ENCODE measurements at places on chromosomes 7 and 10. TPM values are rescaled to one million over a fixed set of nuclear protein-coding genes. Genes with fewer than 3 reads are reported as not detected.

The MACC1 gene
- total RNA-seq: 16.7 TPM

The PNLIPRP2 gene
- not detected for total RNA-seq

The SCRN1 gene
- 26.3 TPM for total RNA-seq

The SEC31B gene
- total RNA-seq: 0.42 TPM

The FIGNL1 gene
- total RNA-seq: 5.5 TPM

The UPK3B gene
- 3.0 TPM for total RNA-seq

The WAPL gene
- total RNA-seq: 24.8 TPM

The BEND7 gene
- 3.2 TPM for total RNA-seq

The SPAM1 gene
- not detected for total RNA-seq

The MYOZ1 gene
- not detected for total RNA-seq

The ZKSCAN5 gene
- total RNA-seq: 6.4 TPM

The AMPH gene
- not detected for total RNA-seq

The TAS2R41 gene
- total RNA-seq: not detected

The OPN4 gene
- total RNA-seq: not detected

The SNCG gene
- total RNA-seq: 8.9 TPM

The NUTM2B gene
- total RNA-seq: 0.78 TPM

The CDHR3 gene
- total RNA-seq: 3.4 TPM

The ADCY1 gene
- total RNA-seq: 0.07 TPM

The ZNF722 gene
- not detected for total RNA-seq

The EBLN1 gene
- total RNA-seq: not detected

The RAPGEF5 gene
- total RNA-seq: 3.3 TPM

The ANAPC16 gene
- total RNA-seq: 36.6 TPM

The LMTK2 gene
- total RNA-seq: 15.8 TPM

The GSTO2 gene
- total RNA-seq: 37.8 TPM

The HOXA3 gene
- total RNA-seq: not detected

The VAX1 gene
- not detected for total RNA-seq

The UCMA gene
- total RNA-seq: not detected

The EGR2 gene
- 0.28 TPM for total RNA-seq

The ADAP1 gene
- 32.2 TPM for total RNA-seq

The FEZF1 gene
- not detected for total RNA-seq

The CCL24 gene
- not detected for total RNA-seq

The HTR5A gene
- not detected for total RNA-seq

Measured in airway epithelial cell (primary cell).